ENCODE measurements at places on chromosomes 3 and 15.
A peak's percentile ranks its signal among the peaks of the same experiment; 100 is the strongest.

GRCh38 chr3:46876313-46877300 is 914 bp upstream of the PTH1R start:
- H3K36me3 ChIP-seq = peaks cover 6% of the 10 kb centered on the region
- H3K27me3 ChIP-seq = peaks cover 41% of the 10 kb centered on the region
- no peak overlapping the region for H3K27ac ChIP-seq
- H3K4me3 ChIP-seq = no peak overlapping the region
- peaks cover 4% of the 10 kb centered on the region for H3K4me1 ChIP-seq

DNA sequence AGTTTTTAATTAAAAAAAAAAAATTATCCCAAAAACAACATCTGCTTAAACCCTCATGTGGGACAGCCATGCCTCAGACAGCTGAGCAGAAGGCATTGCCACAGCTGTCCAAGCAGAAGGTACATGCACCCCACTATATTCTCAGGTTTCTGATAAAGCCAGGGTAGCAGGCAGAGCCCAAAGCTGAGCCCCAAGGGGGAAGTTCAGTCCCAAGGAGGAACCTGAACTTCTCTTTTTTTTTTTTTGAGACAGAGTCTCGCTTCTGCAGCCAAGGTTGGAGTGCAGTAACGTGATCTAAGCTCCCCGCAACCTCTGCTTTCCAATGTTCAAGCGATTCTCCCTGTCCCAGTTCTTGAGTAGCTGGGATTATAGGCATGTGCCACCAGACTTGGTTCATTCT is 33.2 kb downstream of the MKRN2 start:
- H3K36me3 ChIP-seq = peaks cover 7% of the 10 kb centered on the region
- peak overlapping the region; percentile 25 for H3K4me3 ChIP-seq
- H3K27me3 ChIP-seq = no peaks in the 10 kb centered on the region
- H3K27ac ChIP-seq = peak overlapping the region; percentile 63
- H3K4me1 ChIP-seq = peaks cover 2% of the 10 kb centered on the region
- no peak for DNase-seq

DNA sequence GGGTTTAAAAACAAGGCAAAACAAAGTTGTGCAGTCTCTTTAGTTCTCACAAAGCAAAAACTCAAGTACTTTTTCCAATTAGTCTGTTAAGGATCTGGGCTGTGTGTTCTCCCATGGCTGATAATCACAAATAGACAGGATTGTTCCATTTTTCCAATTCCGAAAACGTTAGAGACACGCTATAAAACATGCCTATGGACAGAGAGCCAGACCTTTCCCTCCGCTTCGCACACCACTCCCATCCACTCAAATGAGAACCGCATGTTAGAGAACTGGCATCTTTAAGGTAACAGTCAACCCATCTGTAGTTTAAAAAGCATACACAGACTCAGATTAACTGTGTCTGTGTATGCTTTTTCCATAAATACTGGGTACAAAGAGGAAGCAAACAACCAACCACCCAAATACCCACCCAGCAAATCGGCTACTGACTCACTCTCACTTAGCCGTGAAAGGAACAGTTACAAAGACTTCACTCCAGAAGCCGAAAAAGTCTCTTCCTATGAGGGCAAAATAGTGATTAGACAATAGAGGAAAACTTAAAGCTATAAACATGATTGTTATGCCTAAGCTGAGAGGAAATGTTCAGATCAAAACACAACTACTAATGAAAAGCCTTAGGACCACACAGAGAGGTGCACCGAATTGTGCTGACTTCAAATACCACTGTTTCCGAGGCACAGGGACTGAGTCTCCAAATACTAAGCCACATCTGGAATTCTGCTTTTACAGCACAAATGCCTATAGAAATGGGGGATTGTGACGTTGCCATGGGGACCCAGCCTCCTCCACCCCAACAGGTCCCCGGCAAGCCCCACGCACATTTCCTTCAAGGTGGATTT is 36.1 kb downstream of the IL17RD start:
- H3K4me3 ChIP-seq = no peak overlapping the region
- peaks cover 3% of the 10 kb centered on the region for H3K36me3 ChIP-seq
- peaks cover 3% of the 10 kb centered on the region for H3K4me1 ChIP-seq
- H3K27ac ChIP-seq = no peak overlapping the region

GRCh38 chr3:63043631-63044030 is 168.4 kb upstream of the CADPS start:
- no peaks in the 10 kb centered on the region for H3K36me3 ChIP-seq
- no peak overlapping the region for H3K27ac ChIP-seq
- no peaks in the 10 kb centered on the region for H3K4me1 ChIP-seq
- H3K4me3 ChIP-seq = no peak overlapping the region
- H3K27me3 ChIP-seq = no peaks in the 10 kb centered on the region

- H3K4me3 ChIP-seq = no peak overlapping the region
- peaks cover 3% of the 10 kb centered on the region for H3K36me3 ChIP-seq
- H3K27me3 ChIP-seq = no peaks in the 10 kb centered on the region
- no peak for DNase-seq
Observed at GRCh38 chr15:65731926-65732325, 60.2 kb downstream of the DENND4A start.
